ENCODE measurements at places on chromosomes 2 and 18.
A peak's percentile ranks its signal among the peaks of the same experiment; 100 is the strongest.

DNA sequence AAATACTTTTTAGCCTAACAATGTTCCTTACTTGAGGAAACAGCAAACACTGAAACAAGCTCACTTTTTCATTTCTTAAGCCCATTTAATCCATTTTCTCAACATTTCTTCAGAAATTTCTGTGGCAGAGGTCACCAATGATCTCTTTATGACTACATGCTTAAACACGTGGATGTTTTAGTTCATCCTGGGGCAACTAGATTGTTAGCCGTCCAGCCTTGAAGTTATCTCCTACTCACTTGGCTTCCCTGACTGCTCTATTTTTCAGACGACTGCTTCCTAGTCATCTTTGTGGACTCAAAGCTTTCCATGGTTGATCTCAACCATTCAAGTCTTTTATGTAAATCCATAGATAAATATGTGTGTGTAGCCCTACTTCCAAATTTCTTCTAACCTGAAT lies 24.1 kb downstream of the CD302 start:
- no peak for DNase-seq

DNA sequence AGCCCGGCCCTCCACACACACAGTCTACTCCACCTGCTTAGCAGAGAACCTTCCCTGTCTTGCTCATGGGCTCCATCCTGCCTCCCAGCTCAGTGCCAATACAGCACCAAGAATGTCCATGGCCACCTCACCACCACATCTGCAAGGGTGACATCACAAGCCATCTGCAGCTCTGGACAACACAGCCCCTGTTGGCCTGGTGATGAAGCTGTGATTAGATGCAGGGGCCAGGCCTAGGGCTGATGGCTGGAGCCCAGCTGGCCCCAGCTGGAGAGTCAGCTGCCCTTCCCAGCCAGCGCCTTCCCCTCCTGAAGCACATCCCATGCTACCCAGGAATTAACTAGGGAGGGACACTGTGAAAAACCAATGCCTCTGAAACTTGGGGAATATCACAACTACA lies 91.1 kb downstream of the TTC32 start:
- DNase-seq: no peak

DNA sequence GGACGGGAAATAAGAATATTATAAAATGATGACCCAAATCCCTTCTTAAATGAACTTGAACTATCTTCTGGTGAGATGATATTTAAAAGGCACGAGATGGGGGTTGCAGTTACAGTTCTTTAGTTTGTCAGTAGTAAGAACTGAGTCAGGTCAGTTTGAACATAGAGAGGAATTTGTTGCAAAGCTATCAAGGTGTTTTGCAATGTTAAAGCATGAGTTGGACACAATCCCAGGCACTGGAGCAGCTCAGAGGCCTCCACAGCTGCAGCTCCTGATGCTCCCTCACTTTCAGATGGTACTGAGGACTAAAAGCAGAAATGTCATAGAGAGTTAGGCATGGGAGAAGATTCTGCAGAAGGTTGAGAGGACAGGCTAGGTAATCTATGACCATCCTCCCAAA lies 236.0 kb downstream of the BCL2 start:
- DNase-seq: no peak

- DNase-seq: no peak
Measured at GRCh38 chr2:96537734-96538486, 1.4 kb downstream of the ARID5A start.

DNA sequence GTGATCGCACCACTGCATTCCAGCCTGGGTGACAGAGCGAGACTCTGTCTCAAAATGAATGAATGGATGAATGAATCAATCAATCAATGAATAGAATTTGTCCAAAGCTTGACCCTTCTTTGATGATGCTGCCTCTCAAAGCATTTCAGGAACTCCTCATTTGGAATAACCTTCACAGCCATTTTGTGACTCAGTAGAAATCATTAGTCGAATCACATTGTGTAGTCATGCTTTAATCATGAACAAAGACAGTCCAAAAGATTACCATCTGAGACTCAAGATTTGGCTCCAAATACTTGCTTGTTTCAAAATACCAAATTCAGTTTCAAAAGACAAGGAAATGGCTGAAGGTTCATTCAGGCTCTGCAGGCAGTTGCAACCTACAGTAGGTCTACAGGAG lies 83.1 kb downstream of the VWA3B start:
- no peak for DNase-seq

DNA sequence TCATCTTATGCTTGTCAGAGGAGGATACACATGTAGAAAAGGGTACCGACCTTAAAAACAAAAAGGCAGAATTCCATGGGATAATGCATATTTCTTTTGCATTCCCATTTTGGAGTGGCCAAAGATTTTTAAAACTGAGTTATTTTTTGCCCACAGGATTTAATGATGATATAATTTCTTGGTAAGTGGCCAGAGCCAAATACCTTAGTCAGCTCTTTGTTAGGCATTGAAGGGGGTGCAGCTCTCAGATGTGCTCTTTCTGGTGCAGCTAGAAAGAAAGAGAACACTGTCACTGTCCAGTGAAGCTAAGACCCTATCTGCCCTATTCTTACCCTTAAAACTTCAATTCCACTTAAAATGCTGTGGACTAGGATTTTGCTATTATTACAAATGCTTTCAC lies 10.8 kb downstream of the COQ10B start:
- DNase-seq: no peak

DNA sequence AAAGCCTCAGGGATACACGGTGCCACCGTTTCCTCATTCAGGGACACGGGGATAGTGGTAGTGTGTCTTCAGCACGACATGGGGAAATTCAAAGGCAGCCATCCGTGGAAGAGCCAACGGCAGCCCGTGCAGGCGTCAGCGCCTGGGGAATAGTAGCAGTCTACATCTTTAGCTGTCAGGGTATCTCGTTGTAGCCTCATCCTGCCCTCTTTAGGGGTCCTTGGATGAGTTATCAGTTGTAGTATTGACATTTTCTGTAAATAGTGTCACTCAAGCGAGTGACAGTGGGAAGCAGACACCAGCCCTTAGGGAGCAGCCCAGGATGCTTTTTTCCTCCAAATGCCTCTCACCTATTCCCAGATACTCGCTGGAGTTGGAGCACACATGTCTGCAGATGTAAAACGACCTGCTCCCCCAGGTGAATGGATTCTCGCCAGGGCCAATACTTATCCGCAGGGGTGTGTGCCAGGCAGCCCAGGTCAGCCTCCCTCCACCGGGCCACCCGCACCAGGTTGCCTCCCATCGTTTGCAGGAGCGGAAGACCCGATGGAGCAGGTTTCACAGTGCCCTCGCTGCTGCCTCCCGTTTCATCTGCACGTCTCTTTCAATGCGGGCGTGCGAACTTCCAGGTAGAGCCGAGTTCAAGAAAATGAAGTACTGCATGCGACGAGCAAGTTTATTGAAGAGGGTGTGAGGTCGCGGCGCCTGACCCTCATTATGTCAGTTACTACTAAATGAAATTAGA lies 41.0 kb downstream of the AGAP1 start:
- DNase-seq: peak; percentile 19

GRCh38 chr2:101038455-101039255 lies 36.6 kb downstream of the RPL31 start:
- no peak for DNase-seq

DNA sequence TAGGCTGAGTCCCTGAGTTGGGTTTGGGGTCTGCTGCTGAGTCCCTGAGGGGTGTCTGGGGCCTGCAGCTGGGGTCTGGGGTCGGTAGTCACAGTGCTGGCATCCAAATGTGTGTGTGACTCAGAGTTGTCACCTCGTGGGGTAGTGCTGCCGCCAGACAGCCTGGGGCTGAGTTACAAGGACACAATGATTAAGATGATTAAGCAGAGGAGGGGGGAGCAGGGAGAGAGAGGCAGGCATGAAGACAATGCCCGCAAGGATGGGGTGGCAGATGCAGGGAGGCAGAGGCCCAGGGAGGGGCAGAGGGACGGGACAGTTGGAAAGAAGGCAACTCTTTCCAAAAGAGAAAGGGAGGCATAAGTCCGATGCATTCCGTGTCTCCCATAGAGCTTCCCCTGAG lies 120.2 kb downstream of the CELF4 start:
- no peak for DNase-seq

GRCh38 chr2:644871-645270 lies 32.3 kb downstream of the TMEM18 start:
- DNase-seq: no peak

- DNase-seq: no peak
Measured at GRCh38 chr2:234546770-234547169, 49.9 kb upstream of the ARL4C start.

GRCh38 chr18:12231040-12231882 lies 22.9 kb upstream of the CIDEA start:
- no peak for DNase-seq

DNA sequence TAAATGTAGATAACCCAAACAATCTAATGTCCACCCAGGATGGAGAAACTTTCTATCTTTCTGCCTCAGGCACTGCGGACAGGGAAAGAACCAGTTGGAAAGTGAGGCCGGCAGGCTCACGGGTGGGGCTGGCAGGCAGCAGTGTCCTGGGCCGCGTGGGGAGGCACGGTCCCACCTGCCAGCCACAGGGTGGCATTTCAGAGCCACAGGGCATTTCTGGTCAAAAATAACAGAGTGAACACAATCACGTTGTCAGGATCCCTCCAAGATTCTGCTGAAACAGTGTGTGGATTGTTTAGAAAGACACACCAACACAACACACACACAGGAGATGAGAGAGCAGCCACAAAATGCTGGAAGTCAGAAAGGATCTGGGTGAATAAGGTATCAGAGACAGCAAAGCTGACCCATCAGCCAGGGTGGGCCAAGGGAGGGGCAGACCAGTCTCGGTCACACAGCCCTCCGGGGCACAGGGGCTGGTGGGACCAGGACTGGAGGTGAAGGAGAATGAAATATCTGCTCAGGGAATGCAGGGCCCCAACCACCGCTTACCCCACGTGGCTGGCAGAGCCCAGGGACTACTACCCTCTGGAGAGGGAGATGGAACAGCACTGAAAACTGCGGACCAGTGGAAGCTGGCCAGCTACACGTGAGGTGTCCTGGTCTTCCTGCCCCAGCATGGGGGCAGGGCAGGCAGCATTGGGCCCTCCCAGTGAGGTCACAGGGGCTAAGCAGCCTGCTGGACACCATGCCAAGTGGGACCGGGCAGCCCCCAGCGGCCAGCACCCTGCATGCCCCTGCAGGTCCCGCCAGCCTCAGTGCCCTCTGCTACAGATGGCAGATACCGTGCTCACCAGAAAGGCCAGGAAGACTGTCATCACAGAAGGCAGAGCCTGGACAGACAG lies 173.9 kb downstream of the HDAC4 start:
- no peak for DNase-seq

GRCh38 chr18:46462523-46462922 lies 194.5 kb downstream of the LOXHD1 start:
- DNase-seq: no peak

GRCh38 chr2:43294973-43295603 lies 68.7 kb upstream of the ZFP36L2 start:
- DNase-seq: no peak

- no peak for DNase-seq
Measured at GRCh38 chr18:25016181-25016580, 335.8 kb downstream of the ZNF521 start.

GRCh38 chr18:10414293-10414842 lies 40.1 kb upstream of the APCDD1 start:
- no peak for DNase-seq

- DNase-seq: no peak
Measured at GRCh38 chr2:154670083-154670482, 28.4 kb upstream of the KCNJ3 start.

GRCh38 chr2:229689307-229689839 lies 25.0 kb downstream of the DNER start:
- DNase-seq: no peak

DNA sequence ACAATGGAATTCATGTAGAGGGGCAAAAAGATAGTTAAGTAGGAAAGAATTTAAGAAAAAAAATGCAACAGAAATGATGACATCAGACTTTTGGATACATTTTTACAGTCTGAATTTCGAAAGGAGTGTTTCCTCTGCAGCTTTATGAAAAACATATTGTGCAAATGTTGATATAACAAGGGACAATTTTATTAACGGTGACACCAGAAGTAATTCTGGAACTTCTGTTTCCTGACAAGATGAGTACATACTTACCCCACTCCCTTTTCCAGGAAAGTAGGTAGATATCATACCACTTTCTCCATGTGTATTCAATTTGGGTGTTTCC lies 369.6 kb downstream of the FBXO15 start:
- no peak for DNase-seq

DNA sequence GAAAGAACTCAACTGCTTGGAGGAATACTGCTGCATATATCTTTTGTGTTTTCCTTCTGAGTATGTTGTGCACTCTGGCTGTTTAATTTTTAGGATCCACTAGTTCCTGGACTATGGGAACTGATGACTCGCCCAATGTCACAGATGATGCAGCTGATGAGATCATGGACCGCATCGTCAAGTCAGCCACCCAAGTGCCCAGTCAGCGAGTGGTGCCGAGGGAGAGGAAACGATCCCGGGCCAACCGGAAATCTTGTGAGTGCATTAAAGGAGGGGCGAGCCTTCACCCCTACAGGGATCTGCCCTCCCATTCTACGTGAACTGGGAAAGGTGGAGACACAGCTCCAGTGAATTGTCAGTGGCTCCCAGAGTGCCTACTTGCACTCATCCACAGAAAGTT lies 59.6 kb downstream of the TPGS2 start:
- no peak for DNase-seq

GRCh38 chr18:23805898-23806297 lies 116.6 kb downstream of the LAMA3 start:
- no peak for DNase-seq

- DNase-seq: no peak
Measured at GRCh38 chr2:240226672-240227537, 86.4 kb upstream of the OTOS start.

GRCh38 chr2:65349863-65350262 lies 82.5 kb downstream of the SPRED2 start:
- peak; percentile 24 for DNase-seq

DNA sequence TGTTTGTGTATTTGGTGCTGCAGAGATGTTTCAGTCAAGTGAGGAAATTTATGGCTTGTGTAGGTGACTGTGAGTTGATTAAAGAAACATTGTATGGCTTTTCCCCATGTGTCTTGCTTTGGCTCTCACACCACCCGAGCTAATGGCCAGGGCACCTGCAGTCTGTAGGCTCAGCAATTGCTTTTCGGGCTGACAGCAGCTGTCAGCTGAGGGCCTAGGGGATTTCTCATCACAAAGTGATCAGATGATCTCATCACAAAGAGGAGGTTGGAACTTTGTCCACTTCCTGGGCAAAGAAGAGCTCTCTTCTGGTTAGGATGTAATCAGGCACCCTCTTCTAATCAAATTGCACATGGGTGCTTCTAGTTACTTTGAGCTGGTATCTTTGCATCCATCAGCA lies 632.2 kb downstream of the SLC4A3 start:
- DNase-seq: no peak

DNA sequence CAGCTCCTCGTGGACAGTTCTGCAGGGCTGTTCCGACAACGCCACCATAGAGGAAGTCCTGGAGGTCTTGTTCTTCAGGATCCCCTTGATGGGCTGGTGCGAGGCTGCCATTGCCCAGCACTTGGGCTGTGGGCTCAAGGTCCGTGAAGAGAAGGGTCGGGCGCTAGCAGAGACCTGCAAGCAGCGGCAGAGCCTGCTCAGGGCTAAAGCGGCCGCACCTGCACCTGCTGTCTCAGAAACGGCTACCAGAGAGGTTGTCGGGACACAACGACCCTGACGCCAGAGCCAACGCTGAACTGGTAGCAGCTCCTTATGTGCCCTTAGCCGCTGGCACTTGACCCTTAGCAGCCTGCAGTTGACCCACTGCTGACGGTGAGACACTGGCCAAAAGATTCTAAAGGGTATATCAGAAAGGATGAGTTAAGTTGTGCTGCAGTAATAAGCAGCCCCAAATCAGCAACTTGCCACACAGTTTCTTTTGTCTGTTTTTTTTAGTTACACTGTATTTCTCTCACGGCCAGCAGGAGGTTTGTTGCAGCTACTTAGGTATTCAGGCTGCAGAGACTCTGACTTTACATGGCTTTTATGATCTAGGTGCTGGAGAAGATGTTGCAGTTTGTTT lies 55.5 kb upstream of the ST6GAL2 start:
- no peak for DNase-seq

Data from NCI-H1694 treated with DMSO at 0.1 percent for 48 hours (cell line).